ENCODE measurements at places on chromosomes 4 and X. TPM values are rescaled to one million over a fixed set of nuclear protein-coding genes. Genes with fewer than 3 reads are reported as not detected.

Gene CDKL5
- 6.0 TPM for total RNA-seq

Gene HAND2
- not detected for total RNA-seq

Gene DRD5
- not detected for total RNA-seq

Gene PHKA1
- 11.4 TPM for total RNA-seq

Gene PAGE1
- total RNA-seq, result not detected

Gene IBSP
- not detected for total RNA-seq

Gene ADH7
- total RNA-seq, result not detected

Gene AREG
- 0.34 TPM for total RNA-seq

Gene EGFL6
- not detected for total RNA-seq

Gene PAGE5
- not detected for total RNA-seq

Gene SEPTIN6
- 40.9 TPM for total RNA-seq

Gene SERPINA7
- not detected for total RNA-seq

Gene CT45A10
- total RNA-seq, result not detected

Gene SATL1
- not detected for total RNA-seq

Gene SLIT2
- 0.34 TPM for total RNA-seq

Gene NLGN3
- 0.09 TPM for total RNA-seq

Gene NMU
- total RNA-seq, result 0.23 TPM

Gene GAGE13
- total RNA-seq, result not detected

Gene BEX2
- 0.68 TPM for total RNA-seq

Gene SHROOM2
- total RNA-seq, result 8.8 TPM

Gene CCDC149
- total RNA-seq, result 13.3 TPM

Gene CTAG2
- total RNA-seq, result not detected

Gene CPZ
- total RNA-seq, result not detected

Gene FAM184B
- total RNA-seq, result not detected

Gene CLDN22
- total RNA-seq, result not detected

Gene SLC10A6
- total RNA-seq, result 0.85 TPM

Gene TREX2
- total RNA-seq, result 4.1 TPM

Gene SERTM2
- not detected for total RNA-seq
